ENCODE measurements at places on chromosomes 12 and 14. TPM values are rescaled to one million over a fixed set of nuclear protein-coding genes. Genes with fewer than 3 reads are reported as not detected.

Gene SERPINA3
- 0.15 TPM for total RNA-seq

Gene GPR68
- total RNA-seq, result not detected

Gene DIO3
- not detected for total RNA-seq

Gene SINHCAF
- 105 TPM for total RNA-seq

Gene LIN52
- 21.3 TPM for total RNA-seq

DNA sequence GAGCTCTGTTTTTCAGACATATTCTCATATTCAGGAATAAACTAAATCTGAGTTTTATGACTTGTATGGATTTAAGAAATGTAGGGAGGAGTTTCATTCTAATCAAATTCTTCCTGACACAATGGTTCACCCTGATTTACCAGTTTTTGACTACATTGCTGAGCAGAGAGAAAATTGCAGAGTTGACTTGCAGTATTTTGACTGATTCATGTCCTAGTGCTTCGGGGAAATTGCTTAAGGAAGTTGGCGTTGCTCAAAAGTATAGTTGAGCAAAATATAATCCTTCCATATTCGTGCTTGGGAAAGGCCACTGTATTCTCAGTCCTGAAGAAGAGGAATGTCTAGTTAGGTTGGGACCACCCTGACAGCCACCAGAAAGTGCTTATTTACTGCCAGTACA lies 1.3 kb upstream of the TWF1 start:
- peaks cover 17% of the 10 kb centered on the region for H3K36me3 ChIP-seq
- peaks cover 7% of the 10 kb centered on the region for H3K4me1 ChIP-seq
- peak overlapping the region; percentile 100 for H3K4me3 ChIP-seq
- DNase-seq, result no peak

Data from SJCRH30 (cell line).